Effector memory CD8-positive, alpha-beta T cell (primary cell): ENCODE measurements at places on chromosomes 7 and 10.

DNA sequence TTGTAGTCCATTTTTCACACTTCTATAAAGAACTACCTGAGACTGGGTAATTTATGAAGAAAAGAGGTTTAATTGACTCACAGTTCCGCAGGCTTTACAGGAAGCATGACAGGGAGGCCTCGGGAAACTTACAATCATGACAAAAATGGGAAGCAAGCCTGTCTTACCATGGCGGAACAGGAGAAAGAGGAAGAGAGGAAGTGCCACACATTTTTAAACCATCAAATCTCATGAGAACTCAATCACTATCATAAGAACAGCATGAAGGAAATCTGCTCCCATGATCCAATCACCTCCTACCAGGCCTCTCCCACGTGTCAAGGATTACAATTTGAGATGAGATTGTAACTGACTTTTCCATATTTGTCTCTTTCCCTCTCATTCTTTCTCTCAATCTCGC is 9.3 kb upstream of the PNPLA8 start:
- no peak for DNase-seq

GRCh38 chr10:70190581-70190980 is 20.3 kb upstream of the SAR1A start:
- no peak for DNase-seq

- no peak for DNase-seq
Measured at GRCh38 chr7:31493714-31494181, 20.1 kb upstream of the ITPRID1 start.

DNA sequence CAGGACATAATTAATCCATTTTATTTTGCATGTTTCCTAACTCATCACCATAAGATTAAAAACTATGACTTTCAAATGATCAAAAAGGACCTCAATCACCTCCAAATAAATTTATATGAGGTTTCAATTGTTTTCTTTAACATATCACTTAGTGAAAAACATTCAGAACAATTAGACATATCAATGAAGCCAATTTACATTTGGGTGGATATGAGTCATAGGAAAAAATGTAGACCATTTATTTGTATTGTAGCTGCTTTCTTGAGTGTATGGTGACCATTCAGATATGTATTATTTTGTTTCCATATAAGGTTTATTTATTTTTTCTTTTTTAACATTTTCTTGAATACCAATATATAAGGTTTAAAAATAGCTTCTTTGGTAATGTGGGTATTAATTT is 13.3 kb upstream of the EXOC6 start:
- no peak for DNase-seq

GRCh38 chr7:77444123-77444522 is 28.0 kb upstream of the GSAP start:
- DNase-seq: no peak

DNA sequence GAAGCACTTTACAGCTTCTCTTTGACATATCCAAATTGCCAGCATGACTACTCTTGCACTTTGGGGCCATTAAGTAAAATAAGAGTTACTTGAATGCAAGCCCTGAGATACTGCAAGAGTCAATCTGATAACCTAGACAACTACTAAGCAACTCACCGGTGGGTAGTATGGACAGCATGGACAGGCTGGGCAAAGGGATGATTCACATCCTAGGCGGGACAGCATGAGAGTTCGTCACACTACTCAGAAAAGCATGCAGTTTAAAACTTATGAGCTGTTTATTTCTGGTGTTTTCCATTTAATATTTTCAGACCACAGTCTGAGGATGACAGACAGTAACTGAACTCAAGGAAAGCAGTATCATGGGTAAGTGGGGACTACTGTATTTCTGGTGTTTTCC is 84.0 kb downstream of the ORC5 start:
- no peak for DNase-seq

GRCh38 chr7:46285878-46286277 is 364.8 kb upstream of the IGFBP3 start:
- no peak for DNase-seq

DNA sequence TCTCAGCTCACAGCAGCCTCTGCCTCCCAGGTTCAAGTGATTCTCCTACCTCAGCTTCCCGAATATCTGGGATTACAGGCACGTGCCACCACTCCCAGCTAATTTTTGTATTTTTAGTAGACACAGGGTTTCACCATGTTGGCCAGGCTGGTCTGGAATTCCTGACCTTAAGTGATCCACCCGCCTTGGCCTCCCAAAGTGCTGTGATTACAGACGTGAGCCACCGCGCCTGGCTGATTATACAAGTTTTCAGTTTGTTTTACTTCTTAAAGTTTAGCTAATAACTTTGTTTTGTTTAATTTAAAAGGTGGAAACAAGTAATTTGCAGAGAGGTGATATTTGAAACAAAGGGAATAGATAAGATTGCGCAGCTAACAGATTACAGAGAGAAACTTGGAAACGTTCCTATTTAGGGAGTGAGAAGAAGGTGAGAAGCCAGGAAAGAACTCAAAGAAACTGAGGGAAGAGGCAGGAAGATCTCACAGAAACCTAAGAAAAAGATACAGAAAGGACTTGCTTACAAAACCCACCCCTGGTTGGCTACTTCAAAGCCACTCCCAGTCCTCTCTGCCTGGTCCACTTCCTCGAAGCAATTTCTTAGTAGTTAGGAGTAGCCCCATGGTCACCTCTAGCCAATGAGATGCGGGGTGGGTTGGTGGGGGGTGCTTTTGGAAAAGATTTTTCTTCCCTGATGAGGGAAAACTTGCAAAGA is 15.0 kb upstream of the PDLIM1 start:
- DNase-seq: no peak

- DNase-seq: no peak
Measured at GRCh38 chr7:13949445-13949844, 40.0 kb downstream of the ETV1 start.

GRCh38 chr10:97514344-97514743 is 15.6 kb downstream of the UBTD1 start:
- DNase-seq: no peak

- no peak for DNase-seq
Measured at GRCh38 chr7:132480534-132480933, 95.7 kb downstream of the PLXNA4 start.

- DNase-seq: no peak
Measured at GRCh38 chr7:23343102-23343501, 44.0 kb downstream of the MALSU1 start.

DNA sequence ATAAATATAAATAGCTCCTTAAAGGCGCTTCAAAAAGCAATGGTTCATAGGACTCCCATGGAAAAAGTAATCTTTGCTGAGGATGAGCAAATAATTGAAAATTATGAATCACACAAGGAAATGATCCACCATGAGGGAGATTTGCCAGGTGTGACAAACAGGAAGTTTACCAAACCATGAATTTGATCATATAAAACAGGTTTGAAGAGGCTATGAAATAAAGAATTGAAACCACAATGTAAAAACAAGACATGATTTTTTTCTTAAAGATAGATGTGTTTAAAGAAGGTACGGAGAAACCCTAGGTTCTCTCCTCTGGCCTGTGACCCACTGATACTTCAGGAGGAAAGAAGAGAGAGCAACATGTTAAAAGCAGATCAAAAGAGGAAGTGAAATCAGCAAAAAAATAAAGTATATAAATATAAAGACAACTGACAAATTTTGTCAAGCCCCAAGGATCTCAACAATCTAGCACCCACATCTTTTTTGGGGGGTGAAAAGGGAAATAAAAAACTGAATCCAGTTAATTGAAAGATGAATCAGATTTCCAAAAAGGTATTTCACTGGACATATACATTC is 111.3 kb upstream of the ASAH2 start:
- DNase-seq: no peak

GRCh38 chr7:107843184-107843583 is 40.2 kb upstream of the SLC26A3 start:
- no peak for DNase-seq

GRCh38 chr10:27540672-27541071 is 36.6 kb downstream of the RAB18 start:
- no peak for DNase-seq

- DNase-seq: no peak
Measured at GRCh38 chr7:117319181-117319580, 3.7 kb downstream of the WNT2 start.

- DNase-seq: no peak
Measured at GRCh38 chr7:75650681-75651080, 88.1 kb downstream of the HIP1 start.

DNA sequence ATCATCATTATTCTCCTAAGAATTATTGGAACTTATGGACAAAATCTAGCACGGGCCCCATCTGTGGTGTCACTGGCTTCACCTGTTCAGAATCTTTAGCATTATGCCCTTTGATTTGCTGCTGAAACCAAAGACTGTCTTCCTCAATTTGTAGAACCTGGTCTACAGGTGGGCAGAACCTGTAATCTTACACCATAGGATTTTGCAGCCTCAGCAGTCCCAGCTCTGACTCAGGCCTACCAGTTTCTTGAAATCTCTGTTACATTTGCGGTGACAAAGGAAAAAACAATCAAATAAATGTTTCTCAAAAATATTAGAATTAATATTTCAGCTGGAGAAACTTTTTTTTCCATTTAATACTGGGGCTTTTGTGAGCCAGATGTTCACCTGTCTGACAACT is 86.1 kb downstream of the EPDR1 start:
- no peak for DNase-seq

DNA sequence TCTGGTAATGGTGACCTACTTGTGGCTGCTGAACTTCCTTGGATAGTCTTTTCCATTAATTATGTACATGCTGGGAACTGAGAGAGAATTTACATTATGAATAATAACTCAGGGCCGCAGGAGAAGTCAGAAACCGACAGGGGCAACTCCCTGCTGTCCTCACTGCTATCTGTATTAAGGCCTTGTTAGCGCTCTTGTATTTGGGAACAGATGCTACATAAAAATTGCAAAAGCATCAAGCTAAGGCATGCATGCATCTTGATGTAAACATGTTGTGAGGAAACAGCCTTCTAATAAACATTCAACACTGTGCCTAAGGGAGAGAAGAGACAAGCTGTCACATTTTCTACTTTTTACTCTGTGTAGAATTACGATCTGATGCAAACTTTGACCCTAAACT is 158.4 kb downstream of the PARD3 start:
- DNase-seq: no peak

DNA sequence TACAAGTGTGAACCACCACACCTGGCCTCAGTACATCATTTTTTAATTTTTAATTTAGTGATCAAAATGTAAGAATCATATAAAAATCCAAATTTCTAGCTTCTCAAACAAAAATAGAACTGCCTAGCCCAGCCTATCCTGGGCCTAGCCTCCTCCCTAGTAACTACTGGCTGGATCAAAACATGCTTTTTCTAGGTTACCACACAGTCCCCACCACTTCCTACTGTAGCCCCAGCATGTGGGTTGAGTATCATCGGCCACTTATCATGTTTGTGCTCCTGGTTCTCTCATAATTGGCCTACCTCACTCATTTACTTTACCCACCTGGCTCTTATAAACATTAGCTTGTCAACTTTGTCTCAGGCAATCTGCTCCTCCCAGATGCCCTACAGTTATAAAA is 52.9 kb downstream of the DNAJC12 start:
- DNase-seq: no peak

- no peak for DNase-seq
Measured at GRCh38 chr7:44695756-44696155, 52.9 kb upstream of the ZMIZ2 start.

DNA sequence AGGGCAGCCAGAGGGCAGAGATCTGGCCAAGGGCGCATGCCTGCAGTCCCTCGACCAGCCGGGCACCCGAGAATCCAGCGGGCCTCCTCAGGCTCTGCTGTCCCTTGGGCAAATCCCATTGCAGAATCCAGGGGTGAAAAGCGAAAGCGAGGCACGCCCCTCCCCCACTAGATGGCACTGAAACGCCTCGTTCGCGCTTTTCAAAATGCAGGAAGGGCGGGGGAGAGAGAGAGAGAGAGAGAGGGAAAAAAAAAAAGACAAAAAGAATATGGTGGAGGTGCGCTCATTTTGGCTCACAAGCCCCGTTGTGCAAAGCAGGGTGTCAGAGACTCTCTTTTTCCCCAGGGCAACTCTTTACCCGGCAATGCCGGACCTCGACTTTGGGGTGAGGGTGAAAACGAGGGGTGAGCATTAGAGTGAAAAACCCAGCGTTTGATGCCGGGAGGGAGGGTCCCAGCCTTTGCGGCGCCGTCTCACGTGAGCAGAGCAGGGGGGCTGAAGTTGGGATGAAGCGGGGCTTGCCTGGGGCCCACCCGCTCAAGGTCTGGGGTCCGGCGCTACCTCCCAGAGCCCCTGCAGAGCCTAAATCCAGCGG is 2.5 kb upstream of the TMEM178B start:
- no peak for DNase-seq

DNA sequence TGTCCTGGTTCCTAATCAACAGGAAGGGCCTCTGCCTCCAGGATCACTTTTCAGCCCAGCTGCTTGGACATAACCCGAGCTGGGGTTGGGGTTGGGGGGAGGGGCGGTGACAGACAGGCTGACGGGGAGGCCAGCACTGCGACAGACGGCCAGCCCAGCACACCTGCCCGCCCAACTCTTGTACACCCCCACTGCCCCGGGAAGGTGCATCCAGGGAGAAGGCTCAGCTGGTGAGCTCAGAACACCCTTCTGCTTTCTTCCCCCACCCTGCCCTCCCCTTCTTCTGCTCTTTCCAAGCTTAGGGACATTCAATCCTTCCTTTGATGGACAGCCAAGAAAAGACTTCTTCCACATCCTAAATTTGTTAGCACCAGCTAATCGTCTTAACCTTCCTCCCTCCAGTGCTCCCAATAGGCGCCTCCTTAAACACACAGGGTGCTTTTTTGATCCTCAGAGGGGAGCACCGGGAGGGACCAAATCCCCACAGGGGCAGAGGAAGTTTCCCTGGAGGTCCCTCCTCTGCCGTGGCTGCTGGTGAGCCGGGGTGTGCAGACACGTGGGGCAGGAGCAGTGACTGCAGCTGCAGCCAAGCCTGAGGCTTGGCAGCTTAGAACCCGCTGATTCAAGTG is 44.7 kb downstream of the COL13A1 start:
- DNase-seq: no peak

DNA sequence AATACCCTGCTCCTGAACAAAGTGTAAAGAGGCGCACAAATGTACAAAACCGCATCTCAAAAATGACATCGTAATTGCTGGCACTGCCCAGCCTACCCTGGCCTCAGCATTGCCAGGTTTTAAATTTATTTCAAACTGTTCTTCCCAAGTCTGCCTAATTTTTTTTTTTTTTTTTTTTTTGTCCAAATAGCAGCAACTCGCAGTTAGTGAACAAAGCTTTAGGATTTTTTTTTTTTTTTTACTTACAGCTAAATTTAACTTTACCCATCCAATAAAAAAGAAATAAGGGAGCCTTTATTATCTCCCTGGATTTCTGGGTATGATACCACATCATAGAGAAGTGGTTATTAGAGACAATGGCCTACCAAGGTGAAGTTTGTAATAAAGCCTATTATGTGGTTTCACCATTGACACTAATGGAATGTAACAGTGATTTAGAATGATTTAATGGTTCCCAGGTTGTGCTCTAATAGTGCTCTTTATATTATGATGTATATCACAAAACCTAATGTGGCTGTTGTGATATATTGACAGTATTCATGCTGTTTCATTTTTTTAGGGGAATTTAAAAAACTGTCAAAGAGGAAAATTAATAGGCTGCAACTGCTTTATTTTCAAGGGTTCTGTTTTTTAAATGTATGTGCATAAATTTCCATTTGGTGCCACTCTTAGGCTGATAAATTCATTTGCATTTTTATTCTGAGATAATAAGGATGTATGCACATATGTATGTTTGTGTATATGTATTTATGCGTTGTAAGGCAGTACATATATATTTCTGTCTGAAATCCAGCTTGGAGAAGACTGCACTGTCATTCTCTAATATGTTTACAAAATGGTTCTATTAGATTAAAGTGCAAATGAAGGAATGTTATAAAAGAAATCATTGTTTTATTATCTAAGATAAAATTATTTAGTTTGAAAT is 309.0 kb downstream of the TFEC start:
- no peak for DNase-seq

GRCh38 chr7:144407266-144407931 is 3.9 kb upstream of the NOBOX start:
- no peak for DNase-seq
